CD4-positive, alpha-beta T cell treated with Interleukin-17A for 1 hour (primary cell): ENCODE measurements at places on chromosomes 4 and X.

DNA sequence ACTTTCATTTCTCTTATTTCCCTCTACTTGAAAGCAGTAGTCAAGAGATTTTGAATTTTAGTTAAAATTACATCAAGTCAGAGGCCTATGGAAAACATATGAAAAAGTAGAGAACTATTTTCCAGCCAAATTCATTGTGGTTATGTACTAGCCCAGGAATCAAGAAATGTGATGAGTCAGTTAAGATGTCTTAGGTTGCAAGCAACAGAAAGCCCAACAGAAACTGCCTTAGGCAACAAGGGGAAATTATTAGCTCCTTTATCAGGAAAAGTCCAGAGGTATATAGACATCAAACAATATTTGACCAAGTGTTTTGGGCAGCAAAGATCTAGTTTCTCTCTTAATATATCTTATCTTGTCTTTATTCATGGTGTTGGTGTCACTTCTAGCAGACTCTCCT lies 37.8 kb upstream of the FRMD7 start:
- no peak for DNase-seq

GRCh38 chr4:36476135-36476534 lies 194.7 kb downstream of the DTHD1 start:
- DNase-seq: no peak

DNA sequence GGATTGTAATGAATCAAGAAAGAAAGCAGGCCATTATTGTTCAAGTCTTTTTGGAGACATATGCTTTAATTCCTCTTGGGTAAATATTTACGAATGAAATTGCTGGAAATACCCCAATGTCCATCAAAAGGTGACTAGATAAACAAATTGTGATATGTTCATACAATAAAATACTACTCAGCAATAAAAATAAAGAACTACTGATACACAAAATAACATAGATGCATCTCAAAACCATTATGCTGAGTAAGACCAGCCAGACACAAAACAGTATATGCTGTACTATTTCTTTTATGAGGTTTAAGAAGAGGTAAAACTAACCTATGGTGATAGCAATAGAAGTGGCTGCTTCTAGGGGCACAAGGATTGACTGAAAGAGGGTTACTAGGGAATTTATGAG lies 28.8 kb upstream of the JADE1 start:
- DNase-seq: no peak

DNA sequence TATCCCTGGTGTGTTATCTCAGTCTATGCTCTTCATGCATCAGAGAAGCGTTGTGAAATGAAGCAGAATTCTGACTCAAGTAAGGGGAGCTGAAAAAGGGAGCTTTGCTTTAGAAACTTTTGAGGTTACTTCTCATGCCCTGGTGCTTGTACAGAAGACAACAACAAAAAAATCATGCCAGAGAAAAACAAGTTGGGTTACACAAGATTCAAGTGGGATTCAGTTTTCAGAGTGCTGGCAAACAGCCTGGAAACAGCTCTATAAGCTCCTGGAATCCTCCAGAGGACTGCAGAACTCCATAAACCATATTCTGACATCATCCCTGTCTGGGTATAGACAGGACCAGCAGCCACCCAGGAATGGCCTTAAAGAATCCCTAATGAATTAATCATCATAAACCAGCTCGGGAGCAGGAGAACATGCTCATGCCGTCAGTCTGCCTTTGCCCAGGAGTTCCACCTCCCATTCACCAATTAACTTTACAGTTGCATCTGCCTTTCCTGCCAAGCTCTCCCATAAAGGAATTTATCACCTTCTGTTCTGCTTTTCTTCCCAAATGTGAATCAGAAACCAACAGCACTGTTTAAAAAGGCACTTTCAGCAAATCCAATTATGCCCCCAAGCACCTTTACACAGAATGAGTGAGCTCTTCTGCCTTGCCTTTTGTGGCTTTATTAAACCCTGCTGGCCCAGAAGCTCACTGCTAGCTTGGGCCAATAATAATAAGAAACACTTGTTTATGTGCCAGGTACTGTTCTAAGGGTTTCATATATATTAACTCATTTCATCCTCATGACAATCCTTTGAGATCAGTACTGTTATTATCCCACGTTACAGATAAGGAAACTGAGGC lies 54.5 kb upstream of the FBXW7 start:
- DNase-seq: no peak

- DNase-seq: no peak
These were observed 46.4 kb upstream of the GATB start for GRCh38 chr4:151807220-151807619.

GRCh38 chr4:75511841-75512240 lies 2.4 kb downstream of the RCHY1 start:
- DNase-seq: no peak

GRCh38 chr4:89137231-89137630 lies 25.9 kb downstream of the TIGD2 start:
- DNase-seq: no peak

DNA sequence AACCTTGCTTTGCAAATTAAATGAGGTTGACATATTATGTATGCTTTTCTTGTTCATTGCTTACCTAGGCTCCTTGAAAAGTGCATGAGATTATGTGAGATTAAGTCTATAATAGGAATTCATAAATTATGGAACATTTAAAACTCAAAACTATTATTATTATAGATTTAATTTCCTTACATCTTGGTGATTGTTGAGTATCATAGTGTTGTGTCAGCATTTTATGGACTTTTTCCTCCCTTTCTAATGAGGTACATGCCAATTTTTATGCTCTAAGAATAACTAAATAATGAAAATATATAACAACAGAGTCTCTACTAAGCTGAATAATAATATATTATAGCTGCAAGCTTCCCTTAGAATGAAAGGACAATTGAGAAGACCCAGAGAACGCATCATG lies 848.8 kb upstream of the AADAT start:
- DNase-seq: no peak

GRCh38 chr4:68152411-68152810 lies 22.7 kb upstream of the TMPRSS11F start:
- DNase-seq: no peak

DNA sequence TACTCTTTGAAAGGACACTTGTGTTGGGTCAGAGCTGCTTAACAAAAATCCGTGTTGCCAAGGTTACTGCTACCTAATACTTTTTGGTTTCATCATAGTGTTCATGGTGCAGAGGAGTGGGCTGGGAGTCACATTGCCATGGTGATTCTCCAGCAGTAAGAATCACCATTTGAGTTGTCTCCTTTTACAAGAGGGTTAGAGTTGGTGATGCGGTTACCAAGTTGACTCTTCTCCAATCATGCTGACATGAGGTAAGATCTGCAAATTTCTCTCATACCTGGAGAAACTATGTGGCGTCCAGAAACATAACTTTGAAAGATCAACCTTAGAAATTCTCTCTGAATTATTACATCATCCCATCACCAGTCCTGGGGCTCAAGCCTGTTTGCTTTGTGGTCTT lies 242.9 kb upstream of the CNKSR2 start:
- no peak for DNase-seq

GRCh38 chrX:153019166-153019565 lies 25.2 kb upstream of the PNMA5 start:
- DNase-seq: no peak

DNA sequence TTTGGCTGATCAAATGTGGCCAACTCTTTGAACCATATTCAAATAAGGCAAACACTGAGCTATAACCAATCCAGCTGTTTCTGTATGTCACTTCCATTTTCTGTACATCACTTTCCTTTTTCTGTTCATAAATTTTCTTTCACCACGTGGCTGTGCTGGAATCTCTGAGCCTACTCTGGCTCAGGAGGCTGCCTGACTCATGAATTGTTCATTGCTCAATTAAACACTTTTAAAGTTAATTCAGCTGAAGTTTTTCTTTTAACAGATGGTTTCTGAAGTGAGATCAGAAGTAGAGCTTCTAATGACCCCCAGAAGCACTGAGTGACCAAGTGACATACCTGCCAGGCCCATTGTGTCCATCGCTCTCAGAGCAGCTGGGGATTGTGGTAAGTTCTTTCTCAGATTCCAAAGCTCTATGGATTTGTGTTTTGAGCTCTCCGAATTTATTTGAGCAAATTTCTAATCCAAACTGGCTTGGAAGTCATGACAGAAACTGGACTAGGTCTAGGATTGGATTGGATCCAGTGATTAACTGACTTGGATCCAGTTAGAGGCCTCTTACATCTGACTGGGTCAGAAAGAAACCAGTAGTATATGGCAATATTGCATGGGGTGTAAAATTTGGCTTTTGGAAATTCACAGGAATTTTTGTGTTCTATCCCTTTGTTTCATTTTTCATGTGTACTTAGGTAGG lies 121.2 kb upstream of the BANK1 start:
- no peak for DNase-seq

DNA sequence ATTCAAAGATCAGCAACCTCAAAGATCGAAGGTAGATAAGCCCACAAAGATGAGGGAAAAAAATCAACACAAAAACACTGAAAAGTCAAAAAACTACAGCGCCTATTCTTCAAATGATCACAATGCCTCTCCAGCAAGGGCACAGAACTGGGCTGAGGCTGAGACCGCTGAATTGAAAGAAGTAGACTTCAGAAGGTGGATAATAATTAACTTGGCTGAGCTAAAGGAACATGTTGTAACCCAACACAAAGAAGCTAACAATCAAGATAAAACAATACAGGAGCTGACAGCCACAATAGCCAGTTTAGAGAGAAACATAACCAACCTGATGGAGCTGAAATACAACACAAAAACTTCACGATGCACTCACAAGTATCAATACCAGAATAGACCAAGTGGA lies 231.1 kb downstream of the STPG2 start:
- DNase-seq: no peak

DNA sequence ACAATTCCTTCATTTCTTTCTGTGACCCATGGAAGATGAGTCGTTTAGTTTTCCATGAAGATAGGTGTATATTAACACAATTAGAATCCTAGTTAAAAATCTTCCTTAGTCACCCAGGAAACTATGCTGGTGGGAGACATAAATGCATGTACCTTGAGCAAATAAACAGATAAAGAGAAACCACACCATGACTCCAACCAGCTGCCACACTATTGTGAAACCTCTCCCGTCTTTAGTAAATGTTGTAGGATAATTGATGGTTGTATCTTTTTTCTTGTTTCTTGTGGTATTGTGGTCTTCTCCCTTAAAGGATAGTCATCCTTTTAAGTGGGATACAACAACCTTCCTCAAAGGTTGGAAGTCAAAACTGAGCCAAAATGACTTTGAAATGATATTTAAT lies 103.8 kb upstream of the LEF1 start:
- DNase-seq: no peak

DNA sequence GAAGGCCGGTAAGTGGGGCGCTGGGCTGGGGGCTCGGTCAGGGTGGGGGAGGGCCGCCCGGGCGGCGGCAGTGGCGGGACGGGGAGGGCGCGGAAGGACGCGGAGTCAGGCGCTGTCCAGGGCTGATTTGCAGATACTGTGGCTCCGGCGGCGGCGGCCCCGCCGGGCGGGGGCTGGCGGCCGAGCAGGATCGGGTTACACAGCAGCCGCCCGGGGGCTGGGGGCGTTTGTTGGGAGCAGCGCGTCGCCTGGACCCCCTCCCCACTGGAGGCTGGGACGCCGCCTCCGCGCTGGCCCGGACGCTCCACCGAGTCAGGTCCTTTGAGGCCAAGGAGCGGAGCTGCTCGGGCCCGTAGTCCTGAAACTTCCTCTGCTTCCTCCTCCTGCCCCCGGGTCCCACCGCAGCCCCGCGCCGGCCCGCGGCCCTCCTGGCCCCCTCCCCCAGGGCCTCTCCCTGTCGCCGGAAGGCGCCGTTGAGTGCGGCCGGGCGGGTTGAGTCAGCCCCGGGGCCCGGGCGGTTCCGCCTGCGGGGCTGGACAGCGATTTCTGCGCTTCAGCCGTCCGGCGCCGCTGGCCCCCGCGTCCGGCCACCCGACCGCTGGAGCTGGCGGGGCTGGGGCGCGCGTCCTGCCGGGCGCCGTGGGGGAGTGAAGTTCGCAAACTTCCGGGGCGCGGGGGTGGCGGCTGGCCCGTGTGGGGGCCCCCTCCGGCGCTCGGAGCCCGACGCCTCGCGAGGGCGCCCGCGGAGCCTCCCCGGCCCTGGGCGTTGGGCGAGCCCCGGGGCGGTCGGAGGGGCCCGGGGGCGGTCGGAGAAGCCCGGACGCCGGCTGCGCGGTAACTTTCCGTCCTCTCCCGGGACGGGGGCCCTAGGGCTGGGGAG lies 746 bp downstream of the REST start:
- DNase-seq: peak; percentile 60

DNA sequence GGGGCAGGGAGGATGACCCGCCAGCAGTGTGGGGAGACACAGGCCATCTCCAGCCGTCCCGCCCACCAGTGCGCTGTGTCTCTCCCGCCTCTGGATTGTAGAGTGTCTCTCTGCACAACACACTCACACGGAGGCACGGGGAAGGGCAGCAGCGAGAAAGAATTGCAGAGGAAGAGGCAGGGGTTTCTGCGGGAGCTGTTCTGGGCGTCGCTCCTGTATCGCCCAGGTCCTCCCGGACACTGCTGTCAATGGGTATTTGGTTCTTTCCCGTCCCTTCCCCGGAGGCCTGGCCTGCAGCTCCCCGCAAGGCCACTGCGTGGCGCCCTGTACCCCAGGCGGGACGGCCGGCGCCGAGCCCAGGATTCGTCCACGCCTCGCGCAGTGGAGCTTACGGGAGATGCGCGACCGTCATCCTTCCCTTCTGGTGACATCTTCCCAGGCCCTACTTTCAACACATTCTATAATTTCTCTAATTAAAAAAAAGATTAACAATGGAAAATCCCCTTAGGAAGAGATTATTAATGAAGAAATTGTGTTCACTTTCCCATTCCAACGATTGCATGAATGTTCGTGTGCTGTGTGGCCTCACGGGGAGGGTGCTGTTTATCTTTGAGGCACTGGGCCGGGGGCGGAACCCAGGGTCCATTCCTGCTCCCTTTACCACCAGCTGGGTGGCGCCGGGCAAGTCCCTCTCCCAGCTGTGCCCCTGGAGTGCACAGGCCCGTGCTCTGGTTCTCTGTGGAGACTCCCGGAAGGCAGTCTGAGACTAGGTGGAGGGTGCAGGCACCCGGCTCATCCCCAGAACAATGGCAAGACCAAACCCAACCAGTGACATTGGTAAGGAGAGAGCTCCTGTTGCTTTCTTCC lies 95.7 kb downstream of the CPZ start:
- DNase-seq: no peak

DNA sequence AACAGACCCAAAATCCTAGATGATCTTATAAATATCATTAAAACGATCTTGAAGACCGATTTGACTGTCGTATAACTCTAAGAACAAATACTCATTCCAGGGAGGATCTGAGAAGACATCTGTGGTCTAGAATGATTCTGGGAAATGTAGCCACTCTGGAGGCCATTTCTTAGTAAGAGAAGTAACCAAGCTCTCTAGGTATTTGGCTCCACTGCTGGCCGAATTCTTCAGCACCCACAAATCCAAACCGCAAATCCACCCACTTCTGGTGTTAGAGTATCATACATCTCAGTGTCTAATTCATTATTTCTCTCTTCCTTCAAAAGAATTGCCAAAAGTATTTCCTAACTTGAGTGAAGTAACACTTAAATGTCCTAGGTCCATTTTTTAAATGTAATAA lies 23.9 kb downstream of the KLHL5 start:
- no peak for DNase-seq

- DNase-seq: peak; percentile 81
These were observed 68.2 kb downstream of the ARHGAP10 start for GRCh38 chr4:147799986-147800555.

GRCh38 chr4:186030399-186030775 lies 38.6 kb upstream of the TLR3 start:
- no peak for DNase-seq

- DNase-seq: no peak
These were observed 12.8 kb upstream of the IGFBP7 start for GRCh38 chr4:57122959-57123358.

- DNase-seq: no peak
These were observed 2440.0 kb downstream of the PCDH7 start for GRCh38 chr4:33160126-33160525.

- no peak for DNase-seq
These were observed 181.2 kb downstream of the COX18 start for GRCh38 chr4:72888331-72888730.
